ENCODE measurements at places on chromosomes 11 and 22. TPM values are rescaled to one million over a fixed set of nuclear protein-coding genes. Genes with fewer than 3 reads are reported as not detected.

GRCh38 chr11:73274722-73275380 lies 2.7 kb downstream of the P2RY6 start:
- DNase-seq = no peak

- DNase-seq = no peak
These were observed 412.9 kb downstream of the METTL15 start for GRCh38 chr11:28521075-28521474.

DNA sequence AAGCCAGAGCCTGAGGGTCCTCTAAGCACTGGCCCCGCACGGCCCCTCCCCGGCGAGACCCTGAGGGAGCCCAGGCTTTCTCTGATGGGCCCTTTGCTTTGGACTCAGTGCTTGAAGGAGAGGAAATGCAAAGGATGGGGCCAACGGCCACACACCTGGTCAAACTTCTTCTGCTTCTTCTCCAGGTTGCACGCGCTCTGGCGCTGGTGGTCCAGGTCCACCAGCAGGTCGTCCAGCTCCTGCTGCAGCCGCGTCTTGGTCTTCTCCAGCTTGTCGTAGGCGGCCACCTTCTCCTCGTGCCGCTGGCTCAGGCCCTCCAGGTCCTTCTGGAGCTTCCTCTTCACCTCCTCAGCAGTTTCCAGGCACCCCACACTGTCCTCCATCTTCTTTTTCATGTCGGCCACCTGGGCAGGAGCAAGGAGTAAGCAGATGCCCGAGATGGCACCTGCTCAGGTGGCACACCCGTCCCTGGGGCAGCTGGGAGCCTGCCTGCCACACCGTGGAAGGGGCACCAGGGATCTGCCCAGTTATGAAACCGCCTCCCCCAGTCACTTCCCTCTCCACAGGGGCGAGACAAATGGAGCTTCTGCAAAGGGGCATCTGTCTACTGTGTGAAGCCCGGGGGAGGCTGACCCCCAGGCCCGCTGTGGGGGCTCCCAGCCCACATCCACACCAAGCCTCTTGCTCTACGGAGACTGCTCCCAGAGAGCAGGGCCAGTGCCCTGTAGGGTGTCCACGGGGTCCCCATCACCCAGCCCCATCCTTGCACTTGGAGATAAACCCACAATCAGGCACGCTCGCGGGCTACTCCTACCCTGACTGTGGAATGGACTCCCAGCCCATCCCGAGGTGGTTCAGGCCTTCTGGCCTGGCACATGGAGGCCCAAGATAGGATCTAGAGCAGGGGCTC lies 39.2 kb downstream of the APOL1 start:
- DNase-seq = no peak

DNA sequence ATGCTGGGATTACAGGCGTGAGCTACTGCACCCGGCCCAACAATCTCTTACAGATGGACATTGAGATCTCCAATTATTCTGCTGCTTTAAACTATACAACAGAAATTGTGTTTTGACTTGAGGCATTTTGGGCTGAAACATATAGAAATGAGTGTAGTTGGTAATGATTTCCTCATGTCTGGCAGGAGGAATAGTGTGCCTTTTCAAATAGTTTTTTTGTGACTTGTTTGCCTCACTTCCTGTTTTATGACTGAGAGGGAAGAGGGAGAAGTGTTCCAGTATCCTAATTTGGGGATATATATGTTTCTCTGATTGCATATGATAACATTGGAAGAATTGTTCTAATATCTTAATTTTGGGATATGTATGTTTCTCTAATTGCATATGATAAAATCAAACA lies 40.2 kb downstream of the EP300 start:
- DNase-seq = no peak

- no peak for DNase-seq
These were observed 31.3 kb downstream of the CEP57 start for GRCh38 chr11:95821640-95822039.

DNA sequence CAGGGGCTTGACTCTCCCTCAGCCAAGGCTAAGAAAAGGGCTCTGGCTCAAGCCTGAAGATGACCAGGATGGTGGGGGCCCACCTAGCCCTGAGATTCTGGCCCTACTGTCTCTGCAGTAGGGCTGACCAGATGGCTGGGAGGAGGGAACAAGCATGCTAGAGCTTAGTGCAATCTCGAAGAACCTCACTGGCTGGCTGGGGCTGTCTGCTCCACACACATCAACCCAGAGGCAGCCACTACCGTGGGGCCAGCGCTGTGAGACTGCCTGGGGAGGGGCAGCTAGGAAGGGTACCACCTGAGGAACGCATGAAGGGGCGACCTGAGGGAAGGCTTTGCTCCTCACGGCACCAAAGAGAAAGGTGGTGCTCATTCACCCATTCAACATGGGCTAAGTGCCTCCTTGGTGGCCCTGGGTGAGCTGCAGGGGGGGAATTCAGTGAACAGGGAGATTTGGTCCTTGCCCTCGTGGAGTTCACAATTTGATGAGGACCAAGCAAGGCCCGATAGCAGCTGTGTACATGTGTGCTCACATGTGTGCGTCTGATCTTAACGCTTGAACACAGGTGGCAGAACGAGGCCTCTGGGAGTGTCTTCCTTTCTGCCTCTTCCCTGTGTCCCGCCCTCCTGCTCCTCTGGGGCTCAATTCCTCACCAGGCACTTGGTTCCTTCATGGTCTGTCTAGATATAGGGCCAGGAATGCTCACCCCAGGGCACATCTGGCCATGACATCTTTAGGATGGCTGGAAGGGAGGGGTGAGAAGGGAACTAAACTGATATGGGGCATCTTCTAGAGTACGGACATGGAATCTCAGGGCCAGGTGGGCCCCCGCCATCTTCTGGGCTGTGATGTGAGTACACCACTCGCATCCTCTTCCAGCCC lies 102.3 kb upstream of the PITPNB start:
- DNase-seq = no peak

DNA sequence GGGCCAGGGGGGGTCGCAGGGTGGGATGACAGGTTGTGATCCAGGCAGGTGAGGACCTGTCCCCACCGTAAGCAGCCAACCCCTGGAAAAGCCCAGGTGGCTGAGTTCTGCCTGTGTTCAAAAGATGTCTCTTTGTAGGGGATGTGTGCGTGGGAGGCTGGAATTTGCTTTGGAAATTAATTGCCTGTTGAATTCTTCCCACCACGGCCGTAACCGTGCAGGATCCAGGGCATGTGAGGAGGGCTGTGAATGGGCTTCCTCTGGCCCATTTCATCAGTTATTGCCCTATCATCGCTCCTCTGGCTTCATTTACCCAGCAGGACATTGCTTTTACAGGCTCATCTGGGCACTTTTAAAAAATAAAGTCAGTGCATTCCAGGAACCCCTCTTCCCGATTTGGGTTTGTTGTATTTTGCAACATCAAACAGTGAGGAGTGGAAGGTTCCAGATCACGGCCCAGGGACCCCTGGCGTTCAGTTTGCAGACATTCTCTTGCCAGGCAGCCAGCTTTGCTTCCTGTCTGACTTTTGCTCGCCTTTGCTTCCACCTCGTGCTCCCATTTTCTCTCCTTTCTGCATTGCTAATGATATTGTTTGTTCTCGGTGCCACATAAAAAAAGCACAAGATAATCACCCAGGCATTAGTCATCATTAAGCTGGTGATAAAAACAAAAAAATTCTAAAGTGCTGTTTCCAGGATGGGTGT lies 1306.6 kb downstream of the BRD1 start:
- no peak for DNase-seq

DNA sequence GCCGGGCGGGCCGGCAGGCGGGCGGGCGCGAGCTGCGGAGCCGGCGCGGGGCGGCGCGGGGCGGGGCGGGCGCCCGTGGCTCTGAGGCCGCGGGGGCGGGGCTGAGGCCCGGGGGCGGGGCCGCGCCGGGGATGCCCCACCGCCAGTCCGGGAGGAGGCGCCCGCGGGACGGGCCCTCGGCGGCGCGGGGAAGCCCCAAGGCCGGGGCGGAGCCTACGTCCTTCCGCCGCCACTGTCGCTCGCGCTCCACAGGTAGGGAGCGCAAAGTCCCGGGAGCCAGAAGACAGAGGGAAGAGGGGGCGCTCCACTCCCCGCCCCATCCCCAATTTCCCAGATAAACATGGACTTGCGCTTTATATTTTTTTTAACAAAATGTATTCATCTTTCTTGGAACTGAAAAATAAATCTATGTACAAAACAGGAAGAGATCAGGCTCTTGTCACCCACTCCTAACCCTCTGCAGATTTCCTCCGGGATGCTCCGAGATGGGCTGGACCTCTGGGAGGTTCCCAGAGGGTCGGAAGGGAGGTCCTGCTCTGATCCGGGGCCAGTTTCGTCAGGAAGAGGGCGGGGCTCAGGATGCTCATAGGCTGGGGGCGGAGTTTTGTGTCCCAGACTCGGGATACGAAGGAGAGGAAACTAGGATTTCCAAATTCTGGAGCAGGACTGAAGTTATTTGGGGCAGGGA lies at the start of gene MAP4K2:
Gene MAP4K2 (minus strand): TSS at position 57 of the 688 bp plus-strand sequence. CDS start 65 bp downstream, outside the sequence.
- DNase-seq = peak; percentile 89

DNA sequence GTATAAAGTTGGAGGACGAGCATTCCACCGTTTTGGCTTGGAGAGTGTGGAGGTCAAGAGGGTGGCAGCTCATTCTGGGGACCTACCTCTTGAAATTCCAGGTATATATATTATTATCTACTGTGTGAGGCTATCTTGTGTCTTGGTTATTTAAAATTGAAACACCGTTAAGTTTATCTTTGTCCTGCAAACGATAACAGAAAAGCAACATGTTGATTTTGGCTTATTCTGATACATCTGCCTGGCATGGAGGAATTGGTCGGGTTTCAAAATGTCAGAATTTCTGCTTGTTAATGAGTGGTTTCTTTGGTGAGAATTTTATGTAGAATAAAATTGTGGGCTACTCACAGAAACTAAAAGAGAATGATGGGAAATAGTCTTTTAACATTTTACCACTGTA lies 54.4 kb downstream of the SVIP start:
- no peak for DNase-seq

The TESMIN gene
- total RNA-seq = 6.7 TPM

The KLHL35 gene
- 0.41 TPM for total RNA-seq
